ENCODE measurements at places on chromosomes 6 and 20.
A peak's percentile ranks its signal among the peaks of the same experiment; 100 is the strongest.

DNA sequence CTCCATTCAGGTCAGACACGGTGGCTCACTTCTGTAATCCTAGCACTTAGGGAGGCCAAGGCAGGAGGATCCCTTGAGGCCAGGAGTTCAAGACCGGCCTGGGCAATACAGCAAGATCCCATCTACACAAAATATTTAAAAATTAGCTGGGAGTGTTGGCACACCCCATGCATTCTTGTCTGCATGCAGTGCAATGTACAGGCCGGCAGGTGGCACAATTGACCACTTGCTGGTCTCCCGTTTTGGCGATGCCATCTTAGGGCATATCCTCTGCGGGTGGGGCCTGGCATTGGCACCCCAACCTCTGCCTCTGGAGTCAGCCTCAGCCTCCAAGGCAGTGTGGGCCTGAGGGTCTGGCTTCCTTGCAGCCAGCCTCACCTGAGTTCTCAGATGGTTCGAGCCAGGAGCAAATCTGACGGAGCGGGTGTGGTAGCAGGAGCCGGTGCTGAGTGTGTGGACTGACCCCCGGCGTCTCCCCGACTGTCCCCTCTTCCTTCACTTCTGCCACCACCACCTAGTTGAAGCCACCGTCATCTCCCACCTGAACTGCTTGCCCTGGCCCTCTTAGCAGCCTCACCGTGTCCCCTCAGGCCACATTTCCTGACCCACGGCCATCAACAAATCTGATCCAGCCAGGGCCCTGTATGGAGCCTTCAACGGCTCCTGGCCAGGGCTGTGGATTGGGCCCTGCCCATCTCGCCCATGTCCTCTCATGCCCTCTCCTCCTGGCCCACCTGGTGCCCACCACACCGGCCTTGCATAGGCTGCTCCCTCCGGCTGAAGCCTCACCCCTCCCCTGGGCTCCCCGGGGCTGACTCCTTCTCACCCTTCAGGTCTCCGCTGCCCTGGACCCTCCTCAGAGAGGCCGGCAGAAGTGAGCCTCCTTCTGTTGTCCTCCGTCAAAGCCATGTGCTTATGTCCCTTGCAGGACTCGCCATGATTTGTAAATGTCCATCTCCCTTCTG is 44.0 kb downstream of the EFCAB8 start:
- DNase-seq: peak; percentile 62

GRCh38 chr20:58652606-58653294 is 1.7 kb downstream of the STX16 start:
- no peak for DNase-seq

- DNase-seq: no peak
These were observed 34.7 kb downstream of the PLEKHG1 start for GRCh38 chr6:150634176-150634963.

- DNase-seq: no peak
These were observed 63.5 kb downstream of the THBS2 start for GRCh38 chr6:169190144-169190584.

DNA sequence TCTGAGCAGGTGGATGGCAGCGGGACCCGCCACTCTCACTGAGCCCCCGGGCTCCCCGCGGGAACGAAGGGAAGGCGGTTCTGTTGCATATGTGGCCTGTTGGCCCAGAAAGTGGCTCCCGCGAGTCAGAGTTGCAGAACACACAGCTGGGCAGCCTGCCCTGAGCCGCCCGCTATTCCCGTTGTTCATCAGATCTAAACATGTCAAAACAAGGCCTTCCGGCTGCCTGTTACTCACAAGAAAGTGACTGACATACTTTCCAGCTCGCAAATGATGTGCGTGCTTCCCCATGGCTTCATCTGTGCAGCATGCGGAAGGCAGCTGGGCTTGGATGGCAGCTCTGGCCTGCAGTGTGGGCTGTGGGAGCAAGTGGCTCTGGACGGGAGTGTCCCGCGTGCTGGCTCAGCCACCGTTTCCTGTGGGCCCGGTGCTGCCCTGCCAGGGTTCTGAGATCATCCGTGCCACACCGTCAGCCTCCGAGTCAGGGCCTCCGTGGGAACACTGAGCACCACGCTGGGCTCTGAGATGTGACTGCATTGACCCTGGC is 227.3 kb downstream of the ERMARD start:
- no peak for DNase-seq

DNA sequence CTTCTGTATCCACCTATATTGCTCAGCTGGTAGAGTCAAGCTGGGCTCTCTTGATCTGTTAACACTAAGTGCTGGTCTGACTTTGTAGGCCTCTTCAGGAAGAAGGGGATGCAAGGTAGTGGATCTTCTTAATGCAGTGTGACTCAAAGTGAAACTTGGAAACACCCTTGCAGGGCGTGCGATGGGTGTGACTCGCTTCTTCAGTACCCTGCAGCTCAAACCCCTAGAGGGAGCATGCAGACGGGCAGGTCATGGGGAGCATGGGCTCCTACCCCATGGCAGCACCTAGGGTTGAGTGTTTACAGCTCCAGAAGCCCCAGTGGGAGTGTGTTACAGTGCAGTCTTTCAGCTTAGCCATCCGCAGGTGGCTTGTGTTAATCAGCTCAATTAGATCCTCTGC is 757 bp upstream of the SAMD3 start:
- DNase-seq: peak; percentile 54

DNA sequence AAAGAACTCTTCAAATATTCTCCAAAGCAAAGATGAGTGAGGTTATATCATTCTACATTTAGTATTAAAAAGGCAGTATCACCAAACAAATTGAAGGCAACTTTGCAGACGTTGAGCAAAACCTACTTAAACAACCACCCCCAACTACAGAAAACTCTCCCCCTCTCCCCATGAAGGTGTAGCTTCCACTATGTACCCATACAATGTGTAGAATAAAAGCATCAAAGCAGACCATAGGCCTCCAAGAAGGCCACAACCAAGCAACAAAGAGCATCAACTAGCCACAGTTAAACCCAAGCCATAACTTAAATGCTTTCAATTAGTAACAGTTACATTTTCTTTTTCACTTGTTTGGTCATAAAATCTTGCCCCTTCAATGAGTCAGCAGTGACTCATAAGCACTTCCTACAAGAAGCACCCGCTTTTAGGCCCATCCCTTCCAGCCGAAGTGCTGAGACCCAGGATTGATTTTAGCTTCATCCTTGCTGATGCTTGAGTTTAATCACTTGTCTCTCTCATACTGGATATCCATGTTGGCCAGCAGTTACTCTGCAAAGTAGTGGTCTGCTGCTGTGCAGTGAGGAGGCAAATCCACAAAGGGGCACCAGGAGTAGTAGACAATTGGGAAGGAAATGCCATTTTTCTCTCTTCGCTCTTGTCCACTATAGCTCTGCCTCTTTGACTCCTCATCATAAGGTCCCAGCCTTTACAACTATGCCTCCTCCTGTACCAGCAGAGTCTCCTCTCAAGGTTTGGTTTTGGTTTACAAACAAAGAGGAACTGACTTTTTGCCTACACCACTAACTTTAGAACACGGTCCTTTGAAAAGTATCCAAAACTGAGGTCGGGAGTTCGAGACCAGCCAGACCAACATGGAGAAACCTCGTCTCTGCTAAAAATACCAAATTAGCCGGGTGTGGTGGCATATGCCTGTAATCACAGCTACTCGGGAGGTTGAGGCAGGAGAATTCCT is 8.4 kb upstream of the NUP153 start:
- no peak for DNase-seq

- DNase-seq: no peak
These were observed 801.4 kb upstream of the EYS start for GRCh38 chr6:66508433-66508832.

GRCh38 chr20:45100563-45101245 is at the start of gene KCNS1:
Gene KCNS1, minus strand, starts transcription at chr20:45101127. Its CDS starts 1,891 bp downstream, at chr20:45099236.
- no peak for DNase-seq

DNA sequence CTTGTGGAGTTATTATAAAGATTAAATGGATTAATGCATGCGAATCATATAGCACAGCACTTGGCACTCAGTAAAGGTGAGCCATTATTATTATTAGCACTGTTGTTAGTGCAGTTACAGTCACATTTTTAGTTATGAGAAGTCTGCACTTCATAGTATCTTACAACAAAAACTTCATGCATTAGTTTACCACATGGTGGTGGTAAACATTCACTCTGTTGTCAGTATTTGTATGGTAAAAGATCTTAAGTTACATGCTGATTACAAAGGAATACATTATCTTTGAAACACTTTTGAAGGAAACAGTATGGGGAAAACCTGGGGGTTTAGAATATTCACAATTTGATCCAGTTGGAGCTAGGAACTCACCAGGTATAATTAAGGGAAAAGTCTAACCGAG is 20.8 kb downstream of the TMEM14A start:
- no peak for DNase-seq

- no peak for DNase-seq
These were observed 387.8 kb downstream of the SMOC2 start for GRCh38 chr6:168828800-168829199.

DNA sequence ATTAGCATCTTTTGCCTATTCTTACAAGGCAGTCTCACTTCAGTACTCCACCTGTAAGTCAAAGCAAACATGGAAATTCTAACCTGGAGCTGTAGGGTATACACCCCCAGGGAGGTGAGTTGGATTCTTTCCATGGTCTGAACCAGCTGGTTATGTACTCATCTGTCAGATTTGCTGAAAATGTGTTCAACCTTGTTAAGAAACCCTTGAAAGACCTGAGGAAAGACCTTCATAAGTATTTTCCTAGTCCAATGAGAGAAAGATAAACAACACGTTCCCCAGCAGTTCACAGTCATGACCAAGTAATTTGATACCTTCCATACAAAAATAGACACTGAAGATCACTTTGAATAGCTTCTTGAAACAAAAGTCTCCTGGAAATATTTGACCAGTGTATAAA is 42.5 kb downstream of the ID4 start:
- no peak for DNase-seq

- no peak for DNase-seq
These were observed 498.3 kb upstream of the SULF2 start for GRCh38 chr20:48283470-48284110.

DNA sequence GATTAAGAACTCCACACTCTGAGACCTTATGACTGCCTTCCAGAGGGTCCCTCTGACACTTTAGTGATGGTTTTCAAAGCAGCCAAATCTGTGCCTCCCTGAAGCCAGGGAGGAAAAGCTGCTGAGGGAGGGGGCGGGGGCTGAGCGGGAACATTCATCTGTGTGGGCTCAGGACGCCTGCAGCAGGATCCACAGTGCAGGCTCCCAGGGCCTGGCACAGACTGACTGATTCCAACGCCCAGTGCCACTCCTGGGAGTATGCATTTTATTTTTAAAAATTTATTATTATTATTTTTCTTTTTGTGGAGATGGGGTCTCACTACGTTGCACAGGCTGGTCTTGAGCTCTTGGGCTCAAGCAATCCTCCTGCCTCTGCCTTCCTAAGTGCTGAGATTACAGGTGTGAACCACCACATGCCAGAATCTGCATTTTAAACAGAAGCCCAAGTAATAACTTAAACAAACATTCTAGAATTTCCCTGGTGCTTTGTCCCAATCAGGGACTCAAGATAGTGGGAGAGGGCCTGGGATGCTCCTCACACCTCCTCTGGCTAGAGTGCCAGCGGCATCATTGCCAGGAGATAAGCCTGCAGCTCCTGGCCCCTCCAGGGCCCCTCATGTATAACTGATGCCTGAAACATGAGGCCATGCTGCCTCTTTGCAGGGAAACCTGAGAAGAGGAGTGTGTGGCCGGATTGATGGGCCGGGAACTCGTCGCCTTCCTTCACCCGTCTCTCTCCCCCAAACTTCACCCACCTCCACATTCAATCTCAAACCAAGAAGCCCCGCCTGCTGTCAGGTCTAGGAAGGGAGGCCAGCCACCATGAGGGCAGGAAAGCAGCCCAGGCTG is 438 bp upstream of the TMC2 start:
- DNase-seq: no peak

DNA sequence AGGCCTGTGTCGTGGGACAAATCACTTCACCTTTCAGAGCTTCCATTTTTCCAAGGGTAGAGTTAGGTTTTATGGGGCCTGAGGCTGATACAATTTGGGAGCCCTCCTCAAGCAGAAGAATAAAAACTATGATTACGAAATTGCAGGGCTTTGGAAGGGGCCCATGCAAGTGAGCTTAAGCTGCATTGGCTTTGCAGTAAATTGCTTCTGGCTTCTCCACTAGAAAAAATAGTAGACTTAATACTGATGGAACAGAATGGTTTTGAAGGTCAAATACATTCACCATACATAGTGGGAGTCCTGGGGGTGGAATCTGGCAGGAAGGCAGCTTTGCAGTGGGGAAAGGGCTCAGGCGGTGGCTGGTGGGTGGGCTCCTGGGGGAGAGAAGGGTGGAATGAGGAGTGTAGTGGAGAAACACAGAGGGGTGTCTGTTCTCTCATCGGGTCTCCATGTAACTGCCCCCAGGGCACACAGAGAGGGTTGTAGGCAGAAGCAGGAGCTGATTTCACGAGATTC is 55.9 kb upstream of the RNF24 start:
- no peak for DNase-seq

- DNase-seq: no peak
These were observed 20.7 kb upstream of the TLDC2 start for GRCh38 chr20:36855241-36855657.

- DNase-seq: no peak
These were observed 66.0 kb downstream of the BACH2 start for GRCh38 chr6:90230548-90231215.

DNA sequence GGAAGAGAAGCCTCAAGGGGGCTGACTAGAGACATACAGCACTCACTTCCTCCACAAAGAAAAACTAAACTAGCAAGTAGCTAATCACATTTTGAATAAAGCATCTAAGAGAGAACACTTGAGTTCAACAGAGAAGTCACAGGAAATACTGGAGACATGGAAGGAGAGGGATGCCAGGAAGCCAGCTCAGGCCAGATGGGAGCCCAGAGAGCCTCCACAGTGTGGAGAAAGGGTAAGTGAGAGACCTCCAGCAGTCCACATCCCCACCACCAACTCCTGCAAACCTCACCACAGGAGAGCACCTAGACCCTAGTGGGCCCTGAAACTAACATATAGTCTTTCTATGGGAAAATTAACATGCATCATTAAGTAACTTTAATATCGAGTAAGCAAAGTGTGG is 79.2 kb downstream of the EPM2A start:
- no peak for DNase-seq

DNA sequence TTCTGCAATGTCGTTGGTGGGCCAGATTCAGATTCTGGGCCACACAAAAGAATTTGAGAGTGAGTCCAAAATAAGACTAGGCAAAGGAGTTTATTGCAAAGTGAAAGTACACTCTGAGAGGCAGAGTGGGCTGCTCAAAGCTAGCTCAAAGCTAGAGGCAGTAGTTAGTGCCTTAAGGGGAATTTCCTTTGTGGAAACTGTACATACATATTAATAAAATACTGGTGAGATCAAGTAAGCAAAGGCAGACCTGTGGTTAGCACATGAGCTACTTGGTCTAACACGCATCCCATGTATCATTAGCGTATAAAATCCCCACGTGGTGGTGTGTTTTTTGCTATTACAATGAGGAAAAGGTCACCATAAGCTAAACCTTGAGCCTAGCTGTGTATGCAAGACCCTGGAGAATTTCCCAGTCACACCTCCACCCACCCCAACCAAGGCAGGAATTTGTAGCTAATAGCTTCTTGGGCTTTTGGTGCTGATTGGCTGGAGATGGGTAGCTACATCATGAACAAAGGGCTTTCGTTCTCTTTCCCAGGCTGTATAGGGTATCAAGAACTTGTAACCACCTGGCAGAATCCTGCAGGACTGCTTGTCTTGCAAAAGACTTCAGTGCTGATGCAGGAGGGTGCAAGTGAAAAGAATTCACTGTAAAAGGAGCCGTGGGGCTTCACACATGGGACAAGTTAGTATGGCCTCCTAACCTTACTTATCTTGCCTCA is 14.7 kb upstream of the TRIM26 start:
- DNase-seq: no peak

- DNase-seq: no peak
These were observed 33.5 kb downstream of the ERMARD start for GRCh38 chr6:169784821-169785340.
